Cardiac septum (tissue), 1 donor: ENCODE measurements at places on chromosomes 7 and 10. TPM values are rescaled to one million over a fixed set of nuclear protein-coding genes. Genes with fewer than 3 reads are reported as not detected.

DNA sequence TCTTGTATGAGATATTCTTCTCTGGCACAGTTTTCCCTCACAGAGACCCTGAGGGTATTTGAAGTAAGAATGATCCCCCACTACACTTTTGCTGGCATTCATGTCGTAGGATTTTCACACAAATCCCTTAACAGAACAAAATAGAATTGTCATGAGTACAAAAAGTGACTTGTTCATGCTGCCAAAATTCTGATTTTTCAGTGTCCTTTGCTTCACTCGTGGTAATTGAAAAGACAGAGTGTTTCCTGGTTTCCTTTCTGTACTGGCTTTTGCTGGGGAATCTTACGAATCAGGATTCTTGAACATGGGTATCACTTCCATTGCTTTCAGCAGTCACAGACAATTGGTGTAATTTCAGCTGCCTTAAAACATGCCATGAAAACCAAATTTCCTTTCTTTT, 756.3 kb downstream of the REEP3 start:
- DNase-seq, result no peak

- peak; percentile 51 for DNase-seq
Measured at GRCh38 chr7:69228212-69228811, 370.0 kb upstream of the AUTS2 start.

- peak; percentile 7 for DNase-seq
Measured at GRCh38 chr7:3106361-3106826, 62.7 kb upstream of the CARD11 start.

- peak; percentile 5 for DNase-seq
Measured at GRCh38 chr7:102132209-102132752, 154.4 kb upstream of the SH2B2 start.

DNA sequence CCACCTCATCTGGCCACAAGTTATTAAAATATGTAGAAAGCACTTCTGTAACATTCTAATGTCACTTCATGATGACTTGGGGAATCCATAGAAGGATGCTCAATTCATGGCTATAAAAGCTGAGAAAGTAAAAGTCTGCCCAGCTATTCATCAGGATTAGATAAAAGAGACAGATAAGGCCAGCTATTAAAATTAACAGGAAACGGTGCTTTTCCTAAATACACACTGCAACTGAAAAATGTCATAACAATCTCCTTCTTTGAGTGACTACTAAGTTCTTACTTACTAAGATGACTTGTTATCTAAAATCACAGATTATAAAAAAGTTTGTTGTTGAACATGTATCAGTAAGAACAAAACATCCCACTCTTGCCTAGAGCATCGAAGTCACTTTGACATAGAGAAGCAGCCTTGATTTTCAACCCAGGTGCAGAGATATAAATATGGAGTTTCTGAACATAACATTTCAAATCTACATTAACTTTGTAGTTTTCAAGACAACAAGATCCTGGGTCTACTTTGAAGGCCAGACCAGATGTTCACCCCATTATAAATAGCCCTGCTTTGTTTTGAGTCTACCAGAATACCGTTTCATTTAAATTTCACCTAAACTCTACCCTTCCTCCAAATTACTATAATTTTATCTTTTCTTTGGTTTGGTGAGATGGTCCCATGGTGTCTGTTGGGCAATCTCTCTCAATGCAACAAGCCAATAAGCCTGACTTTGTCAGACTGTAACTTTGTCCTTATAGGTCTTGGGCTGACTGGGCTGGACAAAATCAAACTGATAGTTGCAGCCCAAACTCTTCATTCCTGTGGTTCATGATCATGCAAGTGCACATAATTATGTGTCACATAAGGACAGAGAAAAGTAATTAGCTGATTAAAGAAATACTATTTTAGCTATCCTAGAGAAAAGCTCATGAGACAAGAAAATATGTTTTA, 24.0 kb downstream of the HYCC1 start:
- DNase-seq, result no peak

DNA sequence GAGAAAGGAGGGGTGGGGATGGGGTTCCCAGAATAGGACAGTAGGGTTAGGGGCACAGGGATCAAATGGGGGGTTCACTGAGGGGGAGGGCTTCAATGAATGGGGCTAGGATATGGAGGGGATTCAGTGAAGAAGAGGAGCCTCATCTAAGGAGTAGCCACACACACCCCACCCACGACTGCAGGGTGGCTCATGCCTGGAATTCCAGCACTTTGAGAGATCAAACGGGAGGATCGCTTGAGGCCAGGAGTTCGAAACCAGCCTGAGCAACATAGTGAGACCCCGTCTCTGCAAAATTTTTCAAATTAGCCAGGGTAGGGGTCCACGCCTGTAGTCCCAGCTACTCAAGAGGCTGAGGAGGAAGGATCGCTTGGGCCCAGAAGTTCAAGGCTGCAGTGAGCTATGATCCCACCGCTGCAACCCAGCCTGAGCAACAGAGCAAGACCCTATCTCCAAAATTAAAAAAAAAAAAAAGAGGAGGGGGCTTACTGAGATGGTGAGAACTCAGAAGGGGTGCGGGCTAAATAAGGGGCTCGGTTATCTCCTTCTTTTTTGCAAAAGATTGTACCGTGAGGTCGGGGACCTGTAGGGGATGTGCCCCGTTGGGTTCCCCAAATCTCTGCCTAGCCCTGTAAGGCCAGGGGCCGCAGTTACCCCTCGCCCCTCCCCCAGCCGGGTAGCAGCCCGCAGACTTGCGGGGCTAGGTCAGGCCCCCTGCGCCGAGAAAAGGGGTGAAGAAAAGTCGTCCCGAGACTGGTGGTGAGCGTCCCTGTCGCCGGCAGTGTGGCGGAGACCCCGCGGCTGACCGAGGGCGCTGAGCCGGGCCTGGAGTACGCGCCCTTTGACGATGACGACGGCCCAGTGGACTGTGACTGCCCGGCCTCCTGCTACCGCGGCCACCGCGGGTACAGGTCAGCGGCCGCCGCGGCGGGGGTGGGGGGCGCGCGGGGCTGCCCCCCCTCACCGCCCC, 43.1 kb upstream of the HSPB1 start:
- no peak for DNase-seq

The SPDYE2B gene
- not detected for total RNA-seq

The ATG9B gene
- total RNA-seq, result 0.13 TPM

The OR9A2 gene
- not detected for total RNA-seq
